Retina (tissue), 1 donor: ENCODE measurements at places on chromosomes 6 and 20.
A peak's percentile ranks its signal among the peaks of the same experiment; 100 is the strongest.

DNA sequence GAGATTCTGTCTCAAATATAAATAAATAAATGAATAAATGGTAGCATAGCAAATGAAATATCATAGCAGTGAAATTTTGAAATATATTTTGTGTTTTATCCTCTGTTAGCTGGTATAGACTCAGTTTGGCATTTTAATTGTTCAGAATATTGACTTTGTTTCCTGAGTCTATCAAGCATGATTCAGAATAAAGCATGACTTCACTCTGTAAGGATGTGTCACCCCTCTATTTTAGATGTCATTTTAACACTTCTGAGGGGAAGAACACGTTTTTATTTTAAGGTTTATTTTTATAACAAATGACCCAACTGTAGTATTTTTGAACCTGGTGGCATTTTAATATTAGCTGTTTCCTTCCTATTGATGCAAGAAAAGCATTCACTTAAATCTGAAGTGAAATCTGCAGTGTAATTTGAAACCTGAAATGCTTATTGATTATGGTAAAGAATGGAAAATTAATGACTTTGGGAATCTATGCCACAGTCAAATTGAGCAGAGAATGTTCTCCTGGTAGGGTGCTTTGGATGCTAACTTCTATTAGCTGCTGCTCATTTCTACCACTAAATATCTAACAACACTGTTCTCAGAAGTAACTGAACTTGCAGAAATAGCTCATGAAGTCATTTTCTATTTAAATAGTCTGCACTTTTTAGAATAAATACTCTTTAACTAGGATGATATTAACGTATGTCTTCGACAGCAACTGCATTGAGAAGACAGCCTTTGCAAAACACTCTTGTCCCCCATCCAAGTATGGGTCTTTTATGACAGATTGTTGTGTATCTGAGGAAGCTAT is 114.2 kb downstream of the SOX4 start:
- no peak for DNase-seq

DNA sequence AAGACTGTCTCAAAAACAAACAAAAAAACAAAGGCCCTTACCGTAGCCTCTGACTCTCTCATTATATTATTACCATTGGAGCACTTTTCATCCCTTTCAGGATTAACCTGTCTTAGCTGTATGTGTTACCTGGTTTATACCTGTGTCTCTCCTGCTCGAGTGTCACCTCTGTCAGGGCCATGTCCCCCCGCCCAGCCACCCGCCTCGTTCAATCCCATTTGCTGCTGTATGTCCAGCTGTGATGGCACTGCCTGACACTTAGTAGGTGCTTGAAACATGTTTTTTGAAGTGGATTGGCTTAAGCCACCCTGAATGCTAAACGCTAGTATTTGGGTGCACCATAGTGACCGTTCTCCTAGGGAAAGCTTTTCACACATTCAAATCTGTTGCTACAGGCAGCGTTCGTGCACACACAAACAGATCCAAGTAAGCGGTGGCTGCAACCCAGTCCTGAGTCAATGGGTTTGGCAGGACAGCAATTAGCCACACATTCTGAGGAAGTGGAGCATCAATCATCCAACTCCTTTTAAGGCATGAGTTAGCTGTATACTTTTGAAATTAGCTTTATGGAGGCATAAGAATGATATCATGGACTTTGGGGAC is 98.9 kb upstream of the ZNF217 start:
- no peak for DNase-seq

DNA sequence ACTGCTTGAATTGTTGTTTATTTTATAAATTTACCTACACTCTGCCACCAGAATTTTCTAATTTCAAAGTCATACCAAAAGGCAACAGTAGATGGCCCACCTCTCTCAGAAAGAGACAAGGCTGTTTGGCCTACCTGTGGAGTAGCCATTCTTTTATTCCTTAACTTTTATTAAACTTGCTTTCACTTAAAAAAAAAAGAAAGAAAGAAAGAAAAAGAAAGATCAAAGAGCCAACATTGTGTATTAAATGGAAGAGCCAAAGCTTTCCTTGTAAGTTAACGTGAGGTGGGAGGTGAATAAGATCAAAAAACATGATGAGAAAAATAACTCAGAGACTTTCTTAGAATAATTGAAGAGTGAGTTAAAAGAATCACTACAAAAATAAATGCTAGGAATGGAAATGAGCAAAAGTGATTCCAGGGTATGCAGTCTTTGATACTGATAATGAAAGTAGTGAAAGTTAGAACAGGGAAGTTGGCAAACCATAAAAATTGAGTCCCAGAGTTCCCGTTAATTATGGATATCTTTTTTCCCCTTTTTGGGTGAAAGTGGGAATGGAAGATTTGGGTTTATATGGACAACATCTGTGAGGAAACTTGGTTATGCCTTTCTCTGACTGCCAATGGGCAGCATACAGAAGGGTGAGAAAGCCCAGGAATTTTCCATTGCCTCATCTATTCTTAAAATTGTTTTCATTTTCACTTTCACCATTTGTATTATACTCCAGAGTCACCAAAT is 35.9 kb upstream of the MYB start:
- DNase-seq = peak; percentile 24

DNA sequence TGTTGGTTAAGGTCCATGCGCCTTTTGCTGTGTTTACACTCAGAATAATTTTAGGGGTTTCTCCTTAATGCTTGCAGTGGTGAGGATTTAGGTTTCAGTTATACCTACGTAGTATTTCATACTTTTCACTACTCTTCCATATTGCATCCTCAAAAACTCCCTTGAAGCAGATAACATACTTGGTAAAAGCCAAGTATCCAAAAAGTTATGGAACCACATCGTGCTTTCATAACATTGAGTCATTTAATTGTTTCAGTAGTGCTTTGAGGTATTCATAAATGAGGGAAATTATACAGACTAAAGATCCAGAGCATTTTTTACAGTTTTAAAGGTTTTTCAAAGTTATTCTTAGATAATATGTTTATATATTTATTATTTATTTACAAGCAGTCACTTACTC is 4.0 kb upstream of the ATXN1 start:
- no peak for DNase-seq

DNA sequence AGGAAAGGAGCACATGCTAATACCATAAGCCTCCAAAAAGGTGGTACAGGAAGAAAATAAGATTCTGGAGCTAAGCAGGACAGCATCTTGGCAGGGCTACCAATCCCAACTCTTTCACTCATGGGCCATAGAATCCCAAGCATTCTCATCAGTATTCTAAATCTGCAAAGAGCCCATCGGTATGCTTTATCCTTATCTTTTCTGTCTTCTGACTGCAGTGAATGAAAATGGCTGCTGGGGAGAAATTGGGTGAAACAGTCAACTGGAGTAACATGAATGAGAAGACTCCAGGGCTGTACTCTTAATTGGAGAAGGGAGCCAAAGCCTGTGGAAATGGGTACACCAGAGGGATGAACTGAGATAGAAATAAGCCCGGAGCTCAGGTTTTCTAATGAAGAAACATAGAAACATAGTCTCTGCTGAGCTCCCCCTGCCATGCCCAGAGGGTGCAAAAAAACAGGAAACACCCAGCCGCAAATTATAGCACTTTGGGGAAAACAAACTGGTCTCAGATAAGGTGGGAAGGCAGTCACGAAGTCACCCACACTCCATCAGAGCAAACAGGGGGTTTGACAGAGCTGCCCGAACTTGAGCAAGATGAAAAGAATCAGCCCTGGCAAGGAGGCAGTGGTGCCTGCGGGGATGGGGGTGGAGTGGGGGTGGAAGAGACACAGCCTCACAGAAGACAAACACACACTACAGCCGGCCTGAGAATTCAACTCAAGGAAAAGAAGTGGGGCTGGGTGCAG is 35.4 kb upstream of the E2F3 start:
- DNase-seq = no peak

GRCh38 chr6:1600063-1600763 is 9.5 kb upstream of the FOXC1 start:
- no peak for DNase-seq

DNA sequence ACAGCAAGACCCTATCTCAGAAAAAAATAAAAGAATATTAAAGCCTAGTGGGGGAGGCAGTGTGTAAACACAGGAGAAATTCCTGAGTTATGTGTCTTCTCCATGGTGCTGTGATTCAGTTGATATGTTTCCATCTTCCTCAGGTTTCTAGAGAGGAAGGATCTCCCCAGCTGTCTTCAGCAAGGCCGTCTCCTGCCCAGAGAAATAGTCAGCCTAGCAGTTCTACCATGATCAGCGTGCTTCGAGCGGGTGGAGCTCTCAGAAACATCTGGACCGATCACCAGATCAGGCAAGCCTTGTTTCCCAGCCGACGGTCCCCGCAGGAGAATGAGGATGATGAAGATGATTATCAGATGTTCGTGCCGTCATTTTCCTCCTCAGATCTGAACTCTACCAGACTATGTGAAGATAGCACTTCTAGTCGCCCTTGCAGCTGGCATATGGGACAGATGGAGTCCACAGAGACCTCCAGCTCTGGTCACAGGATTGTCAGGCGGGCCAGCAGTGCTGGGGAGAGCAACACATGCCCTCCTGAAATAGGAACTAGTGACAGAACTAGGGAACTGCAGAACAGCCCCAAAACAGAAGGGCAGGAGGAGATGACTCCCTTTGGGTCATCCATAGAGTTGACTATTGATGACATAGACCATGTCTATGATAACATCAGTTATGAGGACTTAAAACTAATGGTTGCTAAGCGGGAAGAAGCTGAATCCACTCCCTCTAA is 34.9 kb upstream of the MTHFD1L start:
- no peak for DNase-seq

- no peak for DNase-seq
Measured at GRCh38 chr6:149079911-149080491, 237.5 kb upstream of the TAB2 start.

- DNase-seq = peak; percentile 41
Measured at GRCh38 chr20:15794409-15794808, 778.8 kb downstream of the KIF16B start.

DNA sequence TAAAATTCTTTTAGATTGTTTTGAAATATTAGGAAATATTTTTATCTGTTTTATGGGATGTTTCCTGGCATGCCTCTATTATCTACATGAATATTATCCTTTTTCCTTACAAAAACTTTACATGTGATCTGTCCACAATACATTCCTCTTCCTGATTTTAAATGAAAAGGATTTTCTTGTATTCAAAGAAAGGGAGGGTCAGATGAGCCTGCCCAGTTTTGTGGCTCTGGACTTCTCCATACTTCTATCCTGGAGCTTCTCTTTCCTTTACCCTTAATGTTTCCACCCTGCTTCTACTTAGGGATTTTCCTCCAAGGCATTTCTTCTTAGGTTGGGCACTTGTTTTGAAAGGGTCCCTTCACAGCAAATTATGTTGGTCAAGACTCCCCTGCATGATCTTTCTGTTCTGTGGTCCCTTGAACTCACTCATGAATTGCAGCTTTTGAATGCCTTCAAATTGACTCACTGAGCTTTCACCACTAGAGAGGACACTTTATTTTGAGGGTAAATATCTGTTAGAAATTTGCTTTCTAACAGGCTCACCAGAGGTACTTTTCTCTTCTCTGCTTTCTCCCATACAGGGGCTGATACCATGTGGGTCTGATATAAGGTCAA is 104.9 kb downstream of the CENPW start:
- no peak for DNase-seq

DNA sequence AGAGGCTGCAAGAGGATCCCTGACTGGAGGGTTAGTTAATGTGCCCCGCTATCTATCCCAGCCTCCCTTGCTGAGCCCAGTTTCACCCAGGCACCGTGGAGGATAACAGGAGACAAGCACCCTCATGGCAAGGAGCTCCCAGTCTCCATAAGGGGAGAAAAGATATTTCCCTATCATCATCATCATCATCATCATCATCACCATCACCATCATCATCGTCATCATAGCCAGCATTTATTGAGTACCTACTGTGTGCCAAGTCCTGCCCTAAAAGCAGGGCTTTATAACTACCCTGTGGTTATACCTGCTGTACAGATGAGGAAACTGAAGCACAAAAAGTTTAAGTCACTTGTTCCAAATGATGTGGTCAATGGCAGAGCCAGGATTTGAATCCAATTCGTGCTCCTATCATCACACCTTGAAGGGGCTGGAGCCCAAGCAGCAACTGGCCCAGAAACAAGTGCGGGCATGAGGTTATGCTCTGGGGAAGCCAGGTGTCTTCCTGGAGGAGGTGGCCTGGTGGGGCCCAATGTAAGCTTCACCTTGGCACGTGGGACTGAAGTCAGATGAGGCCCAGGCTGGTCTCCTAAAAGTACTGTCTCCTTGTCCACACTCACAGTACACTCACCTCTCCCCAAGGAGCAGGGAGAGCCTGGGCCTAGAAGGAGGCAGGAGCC is 10.0 kb downstream of the GLP1R start:
- DNase-seq = no peak

DNA sequence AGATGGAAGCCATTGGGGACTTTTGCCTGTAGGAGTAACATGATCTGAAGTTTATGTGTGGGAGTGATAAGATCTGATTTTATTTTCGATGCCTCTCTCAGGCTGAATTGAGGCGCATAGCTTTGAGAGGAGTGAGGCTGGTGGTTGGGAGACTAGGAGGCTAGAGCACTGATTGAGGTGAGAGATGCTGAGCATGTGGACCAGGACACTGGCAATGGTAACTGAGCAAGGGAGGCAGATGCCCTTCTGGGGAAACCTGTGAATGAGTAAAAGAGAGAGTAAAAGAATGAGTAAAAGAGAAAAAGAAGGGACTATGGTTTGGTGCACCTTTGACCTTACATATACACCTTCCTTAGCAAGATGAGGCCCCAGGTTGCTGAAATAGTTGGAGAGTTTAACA is 3.0 kb downstream of the RRP36 start:
- DNase-seq = no peak

GRCh38 chr6:107318100-107318736 is 141.1 kb downstream of the PDSS2 start:
- peak; percentile 47 for DNase-seq

GRCh38 chr6:167826230-167826895 is 348 bp upstream of the AFDN start:
- DNase-seq = peak; percentile 77

- no peak for DNase-seq
Measured at GRCh38 chr20:16346956-16347355, 226.3 kb downstream of the KIF16B start.

GRCh38 chr6:99416892-99417767 is 8.0 kb downstream of the PNISR start:
- no peak for DNase-seq

GRCh38 chr6:28145231-28145630 is 3.5 kb downstream of the ZKSCAN8 start:
- DNase-seq = no peak

GRCh38 chr20:13819885-13820645 is 35.2 kb downstream of the NDUFAF5 start:
- DNase-seq = peak; percentile 40

- peak; percentile 10 for DNase-seq
Measured at GRCh38 chr20:16189371-16189770, 383.9 kb downstream of the KIF16B start.

GRCh38 chr6:111260570-111261298 is 173.4 kb downstream of the SLC16A10 start:
- DNase-seq = no peak

GRCh38 chr6:44660561-44661220 is 273.2 kb downstream of the CDC5L start:
- no peak for DNase-seq

- DNase-seq = no peak
Measured at GRCh38 chr6:7636151-7636550, 46.2 kb downstream of the SNRNP48 start.
